WTC11 (cell line): ENCODE measurements at places on chromosomes 6 and 20. TPM values are rescaled to one million over a fixed set of nuclear protein-coding genes. Genes with fewer than 3 reads are reported as not detected.

- peak overlapping the region; percentile 67 for H3K4me3 ChIP-seq
- peaks cover 5% of the 10 kb centered on the region for H3K4me1 ChIP-seq
- H3K36me3 ChIP-seq, result no peaks in the 10 kb centered on the region
- peak; percentile 58 for DNase-seq
- H3K27me3 ChIP-seq, result peaks cover 37% of the 10 kb centered on the region
- no peak overlapping the region for H3K27ac ChIP-seq
Measured at GRCh38 chr20:25148181-25148981, 47.1 kb upstream of the ENTPD6 start.

- no peaks in the 10 kb centered on the region for H3K36me3 ChIP-seq
- peak overlapping the region; percentile 81 for H3K27ac ChIP-seq
- H3K4me3 ChIP-seq, result no peak overlapping the region
- DNase-seq, result no peak
- H3K4me1 ChIP-seq, result peaks cover 40% of the 10 kb centered on the region
- H3K27me3 ChIP-seq, result no peaks in the 10 kb centered on the region
Measured at GRCh38 chr6:69816026-69816425, 19.2 kb upstream of the LMBRD1 start.

DNA sequence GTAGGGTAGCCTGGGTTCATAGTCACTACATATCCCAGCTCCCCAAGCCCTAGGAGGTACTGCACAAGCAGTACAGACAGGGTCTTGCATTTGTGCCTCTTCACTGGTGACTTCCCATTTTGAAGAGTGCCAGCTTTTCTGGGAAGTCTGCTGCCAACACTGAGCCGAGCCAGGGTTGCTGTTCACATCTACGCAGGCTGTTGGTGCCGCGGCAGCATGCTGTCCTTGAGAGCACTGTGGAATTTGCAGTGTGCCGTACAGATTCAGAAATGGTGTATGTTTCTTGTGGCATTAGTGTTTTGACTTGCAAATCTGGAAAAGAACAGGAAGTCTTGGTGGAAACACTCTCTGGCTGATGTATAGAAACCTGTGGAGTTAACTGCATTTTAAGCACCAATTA lies 67.5 kb downstream of the JARID2 start:
- H3K4me3 ChIP-seq, result no peak overlapping the region
- no peaks in the 10 kb centered on the region for H3K27me3 ChIP-seq
- H3K4me1 ChIP-seq, result peaks cover 97% of the 10 kb centered on the region
- DNase-seq, result no peak
- peak overlapping the region; percentile 32; the same call in 1 of the 2 replicates for H3K27ac ChIP-seq

DNA sequence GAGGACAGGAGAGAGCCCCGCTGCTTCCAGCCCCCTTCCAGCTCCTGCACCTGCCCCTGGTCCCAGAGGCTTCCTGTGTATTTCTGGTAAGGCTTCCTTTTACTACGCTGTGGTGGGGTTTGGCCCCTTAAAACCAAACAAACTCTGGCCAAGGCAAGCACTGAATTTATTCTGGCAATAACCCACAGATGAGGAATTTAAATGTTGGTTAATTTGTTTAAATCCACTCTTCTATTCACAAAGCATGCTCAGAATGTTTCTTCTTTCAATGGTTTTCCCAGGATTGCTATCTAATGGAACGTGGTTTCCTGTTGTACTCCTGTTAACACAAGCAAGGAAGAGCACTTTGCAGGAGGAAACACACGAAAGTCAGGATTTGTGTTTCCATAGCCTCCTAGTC lies 236.5 kb upstream of the FOXQ1 start:
- H3K4me3 ChIP-seq, result no peak overlapping the region
- H3K4me1 ChIP-seq, result no peaks in the 10 kb centered on the region
- no peak overlapping the region for H3K27ac ChIP-seq
- no peaks in the 10 kb centered on the region for H3K36me3 ChIP-seq
- no peaks in the 10 kb centered on the region for H3K27me3 ChIP-seq

Gene GPR6
- total RNA-seq, result 0.22 TPM in 1 of 3 replicates, not detected in the others

Gene BMP6
- 1.0 to 1.2 TPM (median 1.1 TPM) in 3 replicates for total RNA-seq

Gene DLK2
- 0.18 to 0.81 TPM (median 0.37 TPM) in 3 replicates for total RNA-seq

Gene CPNE5
- 0.44 to 0.71 TPM (median 0.48 TPM) in 3 replicates for total RNA-seq

DNA sequence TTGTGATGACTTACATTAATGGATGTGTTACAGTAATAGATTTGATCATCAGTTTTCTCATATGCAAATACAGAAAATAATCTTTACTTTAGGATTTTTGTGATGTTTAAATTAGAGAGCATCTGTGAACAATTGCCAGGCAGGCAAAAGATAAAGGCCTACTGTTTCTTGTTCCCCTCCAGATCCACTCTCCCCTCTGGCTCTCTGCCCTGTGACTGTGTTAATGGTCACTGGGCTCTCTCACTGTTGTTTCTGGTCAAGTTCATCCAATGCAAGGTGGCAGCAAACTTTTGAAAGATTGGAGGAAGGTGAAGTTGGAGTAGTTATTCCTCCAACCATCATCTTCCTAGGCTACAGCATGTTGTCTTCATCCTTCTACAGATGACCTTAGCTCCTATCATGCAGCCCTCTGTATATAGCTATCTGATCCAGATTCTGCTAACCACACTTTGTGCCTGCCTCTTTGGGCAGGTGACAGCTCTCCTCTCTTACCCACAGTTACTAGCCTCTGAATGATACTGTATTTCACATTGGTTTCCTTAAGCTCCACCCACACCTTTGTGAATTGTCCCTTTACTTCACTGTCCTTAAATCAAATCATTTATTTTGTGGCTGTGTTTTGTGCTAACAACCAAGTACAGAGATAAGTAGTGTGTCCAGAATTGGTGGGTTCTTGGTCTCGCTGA lies 48.9 kb upstream of the ARG1 start:
- no peak overlapping the region for H3K4me3 ChIP-seq
- H3K4me1 ChIP-seq, result peaks cover 3% of the 10 kb centered on the region
- H3K27me3 ChIP-seq, result peaks cover 8% of the 10 kb centered on the region
- no peak overlapping the region for H3K27ac ChIP-seq

GRCh38 chr20:6086868-6087267 lies 33.0 kb upstream of the LRRN4 start:
- DNase-seq, result no peak
- no peak overlapping the region for H3K4me3 ChIP-seq
- H3K36me3 ChIP-seq, result peaks cover 61% of the 10 kb centered on the region

DNA sequence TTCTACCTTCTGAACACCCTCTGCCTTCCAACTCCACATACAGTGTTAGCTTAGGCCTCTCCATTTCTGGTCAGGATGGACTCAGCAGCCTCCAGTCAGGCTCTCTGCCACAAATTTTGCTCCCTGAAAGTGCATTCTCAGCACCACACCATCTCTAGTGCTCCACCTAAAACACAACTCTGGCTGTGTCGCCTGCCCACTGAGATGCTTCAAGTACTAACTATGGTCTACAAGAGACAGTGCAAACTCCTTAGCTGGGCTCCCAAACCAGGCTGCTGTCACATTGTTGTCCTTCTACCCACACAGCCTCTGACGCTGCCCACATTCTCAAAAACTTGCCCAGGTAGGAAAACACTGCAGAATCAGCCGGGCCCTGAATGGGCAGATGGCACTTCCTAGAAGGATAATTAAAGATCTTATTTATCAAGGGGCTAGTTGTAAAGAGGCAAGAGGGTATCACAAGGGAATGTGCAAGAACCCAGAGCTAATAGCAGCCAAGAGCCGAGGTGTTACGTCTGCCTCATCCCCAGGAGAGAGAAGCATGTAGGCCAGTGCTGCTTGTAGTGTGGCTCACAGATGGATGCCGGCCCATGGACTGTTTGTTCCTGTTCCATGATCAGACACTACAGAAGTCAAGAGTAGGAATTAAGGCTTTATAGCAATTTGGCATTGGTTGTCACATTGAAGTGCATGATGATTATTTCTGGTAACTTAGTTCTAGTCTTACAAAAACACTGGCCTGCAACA lies 189.7 kb downstream of the LRFN2 start:
- peaks cover 4% of the 10 kb centered on the region for H3K4me1 ChIP-seq
- H3K4me3 ChIP-seq, result no peak overlapping the region
- no peak for DNase-seq
- H3K27ac ChIP-seq, result no peak overlapping the region; the same call in 1 of the 2 replicates
- no peaks in the 10 kb centered on the region for H3K36me3 ChIP-seq

GRCh38 chr6:39824030-39824926 lies 32.1 kb downstream of the DAAM2 start:
- H3K4me3 ChIP-seq, result no peak overlapping the region
- peaks cover 19% of the 10 kb centered on the region for H3K27me3 ChIP-seq
- DNase-seq, result peak; percentile 39
- no peak overlapping the region for H3K27ac ChIP-seq
- peaks cover 41% of the 10 kb centered on the region for H3K4me1 ChIP-seq

Gene HLA-A
- 93.2 to 135 TPM (median 134 TPM) in 3 replicates for total RNA-seq

DNA sequence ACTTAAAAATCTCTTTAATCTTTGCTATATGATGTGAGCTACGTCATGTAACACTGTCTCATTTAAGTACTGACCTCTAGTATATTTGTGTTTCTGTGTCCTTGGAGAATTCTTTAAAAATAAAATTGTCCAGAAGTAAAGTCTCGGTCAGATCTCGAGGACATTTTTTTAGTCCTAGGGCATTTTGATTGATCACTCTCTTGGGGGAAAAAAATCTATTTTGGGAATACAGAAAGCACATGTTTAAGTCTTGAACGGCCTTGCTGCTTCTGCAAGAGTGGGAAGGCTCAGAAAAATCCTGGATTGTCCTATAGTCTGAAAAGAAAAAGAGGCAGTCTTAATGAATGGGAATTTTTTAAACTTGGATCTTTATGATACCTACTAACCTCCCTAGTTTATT lies 234.3 kb downstream of the UTRN start:
- H3K4me1 ChIP-seq, result no peaks in the 10 kb centered on the region
- no peak overlapping the region for H3K4me3 ChIP-seq
- peaks cover 22% of the 10 kb centered on the region for H3K36me3 ChIP-seq
- no peak overlapping the region for H3K27ac ChIP-seq
- DNase-seq, result no peak

- no peak overlapping the region for H3K4me3 ChIP-seq
- H3K27ac ChIP-seq, result no peak overlapping the region
- peaks cover 14% of the 10 kb centered on the region for H3K36me3 ChIP-seq
- DNase-seq, result no peak
- peaks cover 8% of the 10 kb centered on the region for H3K4me1 ChIP-seq
Measured at GRCh38 chr6:106272287-106272686, 53.3 kb downstream of the ATG5 start.

Gene LPIN3
- total RNA-seq, result 7.9 to 8.5 TPM (median 8.2 TPM) in 3 replicates

- peaks cover 14% of the 10 kb centered on the region for H3K36me3 ChIP-seq
- no peaks in the 10 kb centered on the region for H3K4me1 ChIP-seq
- DNase-seq, result no peak
- no peaks in the 10 kb centered on the region for H3K27me3 ChIP-seq
Measured at GRCh38 chr6:161079566-161080262, 88.1 kb downstream of the MAP3K4 start.

DNA sequence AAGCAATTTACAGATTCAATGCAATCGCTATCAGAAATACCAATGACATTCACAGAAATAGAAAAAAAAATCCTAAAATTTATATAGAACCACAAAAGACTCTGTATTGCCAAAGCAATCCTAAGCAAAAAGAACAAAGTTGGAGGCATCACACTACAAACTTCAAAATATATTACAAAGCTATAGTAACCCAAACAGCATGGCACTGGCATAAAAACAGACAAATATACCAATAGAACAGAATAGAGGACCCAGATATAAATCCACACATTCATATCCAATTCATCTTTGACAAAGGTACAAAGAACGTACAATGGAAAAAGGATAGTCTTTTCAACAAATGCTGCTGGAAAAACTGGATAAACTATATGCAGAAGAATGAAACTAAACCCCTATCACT lies 11.6 kb upstream of the NELFCD start:
- H3K27me3 ChIP-seq, result peaks cover 3% of the 10 kb centered on the region
- H3K4me3 ChIP-seq, result no peak overlapping the region

Gene CAGE1
- total RNA-seq, result 0.07 to 0.30 TPM (median 0.11 TPM) in 3 replicates

GRCh38 chr20:62411479-62412193 lies 4.6 kb upstream of the CABLES2 start:
- peaks cover 5% of the 10 kb centered on the region for H3K27me3 ChIP-seq
- no peaks in the 10 kb centered on the region for H3K4me1 ChIP-seq
- H3K27ac ChIP-seq, result no peak overlapping the region
- H3K4me3 ChIP-seq, result no peak overlapping the region

Gene HLA-DQB2
- total RNA-seq, result 0.39 to 0.76 TPM (median 0.42 TPM) in 3 replicates

Gene SMIM13
- total RNA-seq, result 7.2 to 9.7 TPM (median 7.4 TPM) in 3 replicates

Gene HCRTR2
- not detected in 3 replicates for total RNA-seq

GRCh38 chr6:167553736-167554119 lies 228.8 kb downstream of the TTLL2 start:
- H3K4me1 ChIP-seq, result peaks cover 12% of the 10 kb centered on the region
- peaks cover 8% of the 10 kb centered on the region for H3K36me3 ChIP-seq
- H3K27ac ChIP-seq, result no peak overlapping the region
- H3K4me3 ChIP-seq, result no peak overlapping the region

DNA sequence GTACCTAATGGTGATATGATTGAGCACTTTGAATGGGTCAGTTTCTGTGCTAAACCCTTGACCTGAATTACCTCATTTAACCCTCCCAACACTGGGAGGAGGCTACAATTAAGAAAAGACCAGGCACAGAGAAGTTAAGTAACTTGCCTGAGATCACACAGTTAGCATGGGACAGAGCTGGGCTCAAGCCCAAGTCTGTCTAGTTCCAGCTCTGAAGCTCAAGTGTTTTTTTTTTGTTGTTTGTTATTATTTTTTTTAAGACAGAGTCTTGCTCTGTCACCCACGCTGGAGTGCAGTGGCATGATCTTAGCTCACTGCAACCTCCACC lies 4.0 kb downstream of the FAM83D start:
- H3K36me3 ChIP-seq, result peaks cover 25% of the 10 kb centered on the region
- peak overlapping the region; percentile 70; the same call in 1 of the 2 replicates for H3K27ac ChIP-seq
- no peak for DNase-seq
- H3K27me3 ChIP-seq, result no peaks in the 10 kb centered on the region
- peaks cover 43% of the 10 kb centered on the region for H3K4me1 ChIP-seq

Gene SLC35F1
- 9.2 to 11.0 TPM (median 9.4 TPM) in 3 replicates for total RNA-seq

DNA sequence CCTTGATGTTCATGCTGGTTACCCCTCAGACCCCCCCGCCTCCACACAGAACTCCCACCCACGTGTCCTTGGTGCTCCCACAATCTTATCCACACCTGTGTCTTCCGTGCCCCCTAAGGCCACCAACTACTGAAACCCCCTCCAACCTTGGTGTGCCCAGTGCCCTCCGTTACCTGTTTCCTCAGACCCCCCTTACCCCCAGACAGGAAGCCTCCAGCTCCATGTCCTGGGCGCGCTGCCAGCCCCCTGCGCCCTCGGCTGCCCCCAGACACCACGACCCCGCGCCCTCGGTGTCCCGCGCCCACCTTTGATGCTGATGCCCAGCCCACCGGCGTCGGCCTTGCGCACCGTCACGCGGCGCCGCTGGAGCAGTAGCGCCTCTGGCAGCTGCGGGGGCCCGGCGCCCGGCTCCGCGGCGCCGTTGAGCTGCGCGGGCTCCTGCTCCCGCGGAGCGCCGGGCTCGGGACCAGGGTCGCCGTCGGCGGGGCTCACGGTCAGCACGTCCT lies 504 bp downstream of the SNTA1 start:
- DNase-seq, result peak; percentile 51
- H3K27ac ChIP-seq, result no peak overlapping the region
- peaks cover 12% of the 10 kb centered on the region for H3K4me1 ChIP-seq
- H3K4me3 ChIP-seq, result peak overlapping the region; percentile 69
- H3K36me3 ChIP-seq, result no peaks in the 10 kb centered on the region

Gene TRIM31
- total RNA-seq, result 0.11 to 0.16 TPM (median 0.13 TPM) in 3 replicates

- no peaks in the 10 kb centered on the region for H3K36me3 ChIP-seq
- H3K4me1 ChIP-seq, result no peaks in the 10 kb centered on the region
- no peaks in the 10 kb centered on the region; the same call in 1 of the 2 replicates for H3K27me3 ChIP-seq
- no peak overlapping the region for H3K4me3 ChIP-seq
- no peak for DNase-seq
Measured at GRCh38 chr20:33076662-33077372, 2.6 kb upstream of the BPIFB4 start.

- peaks cover 3% of the 10 kb centered on the region; the same call in 1 of the 2 replicates for H3K4me1 ChIP-seq
- no peaks in the 10 kb centered on the region for H3K36me3 ChIP-seq
- no peak for DNase-seq
- H3K27ac ChIP-seq, result no peak overlapping the region
Measured at GRCh38 chr20:1322511-1323245, 6.3 kb downstream of the SDCBP2 start.
